GM12864 (cell line): ENCODE measurements at places on chromosomes 6 and 20.

DNA sequence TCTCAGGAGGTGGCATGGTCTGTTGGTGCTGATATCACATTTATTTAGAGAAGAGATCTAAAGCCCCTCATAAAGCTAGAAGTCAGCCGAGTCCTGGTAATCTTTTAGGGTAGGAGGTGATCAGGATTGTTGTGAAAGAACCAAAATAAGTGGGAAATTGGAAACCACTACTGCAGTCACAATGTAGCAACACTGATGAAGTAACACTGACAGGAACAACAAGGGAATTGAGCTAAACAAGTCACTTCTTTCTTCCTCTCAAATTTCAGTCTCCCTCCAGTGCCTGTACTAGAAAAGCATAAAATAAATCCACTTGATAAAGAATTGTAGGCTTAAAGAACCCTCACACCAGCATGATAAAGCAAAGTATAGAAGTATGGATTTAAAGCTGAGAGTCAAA is 1509.0 kb downstream of the GRIK2 start:
- no peak for DNase-seq

DNA sequence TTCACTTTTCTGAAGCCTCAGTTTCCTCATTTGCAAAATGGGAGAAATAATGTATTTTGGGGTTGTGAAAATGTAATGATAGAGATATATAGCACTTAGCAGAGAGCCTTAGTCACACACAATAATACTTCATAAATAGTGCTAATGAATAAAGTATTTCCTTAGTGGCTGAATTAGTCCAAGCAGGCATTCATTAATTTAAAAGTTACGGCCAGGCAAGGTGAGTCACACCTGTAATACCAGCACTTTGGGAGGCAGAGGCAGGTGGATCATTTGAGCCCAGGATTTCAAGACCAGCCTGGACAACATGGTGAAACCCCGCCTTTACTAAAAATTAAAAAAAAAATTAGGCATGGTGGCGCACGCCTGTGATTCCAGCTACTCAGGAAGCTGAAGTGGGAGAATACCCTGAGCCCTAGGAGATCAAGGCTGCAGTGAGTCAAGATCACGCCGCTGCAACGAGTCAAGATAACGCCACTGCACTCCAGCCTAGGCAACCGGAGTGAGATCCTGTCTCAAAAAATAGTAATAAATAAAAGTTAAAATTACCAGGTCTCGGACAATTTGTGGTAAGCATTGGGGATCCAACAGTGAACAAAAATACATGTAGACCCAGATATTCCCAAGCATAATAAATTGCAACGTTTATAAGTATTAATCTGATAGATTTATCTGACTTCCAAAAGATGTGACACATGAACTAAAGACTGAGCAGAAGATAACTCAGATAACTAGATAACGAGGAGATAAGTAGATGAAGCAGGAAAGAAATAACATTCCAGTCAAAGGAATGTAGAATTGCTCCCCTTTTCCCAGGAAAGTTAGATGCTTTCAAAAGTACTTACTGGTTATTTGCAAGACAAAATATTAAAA is 2.1 kb upstream of the IBTK start:
- no peak for DNase-seq

DNA sequence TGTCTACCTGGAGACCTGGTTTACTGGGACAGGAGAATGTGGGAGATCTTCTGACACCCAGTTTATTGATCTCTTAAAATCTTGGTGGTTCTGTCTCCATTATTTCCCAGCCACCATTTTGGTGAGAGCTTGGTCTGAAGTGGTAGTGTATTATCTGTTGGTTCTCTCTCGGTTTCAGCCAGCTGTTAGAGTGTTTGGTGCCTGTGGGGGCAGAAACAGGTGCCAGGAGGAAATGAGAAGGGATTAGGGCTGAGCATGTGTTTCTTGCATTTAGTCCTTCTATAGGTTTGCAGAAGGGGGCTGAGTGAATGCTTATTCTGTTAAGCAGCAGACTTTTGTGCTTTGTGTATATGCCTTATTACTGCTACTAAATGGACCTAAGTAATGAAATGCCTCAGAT is 9.6 kb downstream of the JARID2 start:
- peak; percentile 71 for DNase-seq

DNA sequence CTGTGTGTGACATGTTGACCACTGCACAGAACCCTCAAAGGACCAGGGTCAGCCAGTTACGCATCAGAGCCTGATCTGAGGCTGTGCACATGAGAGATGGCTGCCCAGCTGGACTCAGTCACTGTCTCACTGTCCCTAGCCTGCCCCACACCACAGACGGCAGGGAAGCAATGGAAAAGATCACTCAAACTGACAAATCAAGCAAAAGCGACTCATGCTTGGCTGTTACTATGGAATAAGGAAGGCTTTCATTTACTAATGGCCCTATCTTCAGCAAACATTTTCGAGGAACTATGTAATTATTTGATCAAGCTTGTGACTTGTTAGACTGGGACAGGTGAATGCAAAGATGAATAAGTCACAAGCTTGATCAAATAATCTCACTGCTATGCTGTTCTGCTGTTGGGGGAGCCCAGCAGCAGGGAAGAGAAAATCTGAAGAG is 137.0 kb downstream of the SLC23A2 start:
- no peak for DNase-seq

DNA sequence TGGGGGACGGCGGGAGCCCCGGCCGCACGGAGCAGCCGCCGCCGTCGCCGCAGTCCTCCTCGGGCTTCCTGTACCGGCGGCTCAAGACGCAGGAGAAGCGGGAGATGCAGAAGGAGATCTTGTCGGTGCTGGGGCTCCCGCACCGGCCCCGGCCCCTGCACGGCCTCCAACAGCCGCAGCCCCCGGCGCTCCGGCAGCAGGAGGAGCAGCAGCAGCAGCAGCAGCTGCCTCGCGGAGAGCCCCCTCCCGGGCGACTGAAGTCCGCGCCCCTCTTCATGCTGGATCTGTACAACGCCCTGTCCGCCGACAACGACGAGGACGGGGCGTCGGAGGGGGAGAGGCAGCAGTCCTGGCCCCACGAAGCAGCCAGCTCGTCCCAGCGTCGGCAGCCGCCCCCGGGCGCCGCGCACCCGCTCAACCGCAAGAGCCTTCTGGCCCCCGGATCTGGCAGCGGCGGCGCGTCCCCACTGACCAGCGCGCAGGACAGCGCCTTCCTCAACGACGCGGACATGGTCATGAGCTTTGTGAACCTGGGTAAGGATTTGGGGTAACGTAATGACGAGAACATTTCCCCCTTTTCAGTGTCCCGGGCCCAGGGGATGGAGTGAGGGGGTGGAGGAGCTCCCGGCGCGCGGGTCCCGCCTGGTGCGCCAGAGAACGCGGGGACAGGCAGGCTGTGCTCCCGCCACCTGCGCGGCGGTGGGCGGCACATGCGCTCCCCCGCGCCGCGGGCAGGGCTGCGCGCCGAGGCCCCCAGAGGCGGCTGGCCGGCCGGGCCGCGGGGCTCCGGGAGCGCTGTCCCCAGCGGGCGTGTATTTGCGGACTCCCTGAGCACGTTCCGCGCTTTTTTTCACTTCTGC is 1.4 kb downstream of the BMP6 start:
- no peak for DNase-seq

GRCh38 chr20:64041040-64041780 is 5.2 kb downstream of the C20orf204 start:
- DNase-seq = no peak

DNA sequence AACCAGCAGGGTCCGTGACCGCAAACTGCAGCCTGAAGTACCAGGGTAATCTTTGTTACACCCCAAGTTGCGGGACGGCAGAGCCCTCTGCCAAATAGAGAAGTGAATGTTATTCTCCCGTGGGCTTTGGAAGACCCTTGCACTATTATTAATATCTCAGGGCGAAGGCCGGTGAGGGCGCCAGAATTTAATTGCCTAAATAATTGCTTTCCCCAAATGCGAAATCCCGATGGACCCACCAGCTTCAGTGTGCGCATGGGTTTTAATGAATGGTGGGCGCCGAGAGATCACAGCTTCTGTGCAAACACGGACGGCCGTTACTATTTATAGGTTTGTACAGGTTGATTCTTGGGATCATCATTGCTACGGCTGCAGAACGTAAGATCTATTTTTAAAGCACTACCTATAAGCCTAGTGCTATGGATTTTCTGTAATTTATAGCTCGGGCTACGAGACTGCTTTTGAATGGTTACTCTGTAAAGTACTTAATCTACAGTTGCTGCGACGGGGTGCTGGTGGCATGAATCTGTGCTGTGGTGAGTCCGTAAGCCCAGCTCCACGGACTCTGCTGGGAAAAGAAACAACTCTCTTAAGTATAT is 15.2 kb upstream of the PHACTR3 start:
- DNase-seq = no peak

DNA sequence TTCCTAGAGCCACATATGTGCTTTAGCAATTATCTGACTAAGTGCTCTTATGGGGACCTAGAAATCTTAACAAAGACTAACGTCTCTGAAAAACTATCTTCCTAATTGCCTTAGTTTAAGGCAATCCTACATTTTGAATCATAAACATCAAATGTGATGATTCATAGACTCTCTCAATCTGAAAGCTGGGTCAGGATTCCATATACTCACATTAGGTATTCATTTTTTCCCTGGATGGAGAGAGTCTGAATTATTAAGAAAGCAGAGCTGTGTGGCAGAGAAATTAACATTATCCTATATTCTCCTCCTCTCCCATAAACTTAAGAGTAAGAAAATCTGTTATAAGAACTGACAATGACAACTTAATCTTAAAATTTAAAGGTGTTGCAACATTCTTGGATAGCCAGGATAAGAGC is 1.6 kb upstream of the PRL start:
- no peak for DNase-seq

- DNase-seq = peak; percentile 8
Measured at GRCh38 chr6:150528648-150529285, 70.9 kb upstream of the PLEKHG1 start.

DNA sequence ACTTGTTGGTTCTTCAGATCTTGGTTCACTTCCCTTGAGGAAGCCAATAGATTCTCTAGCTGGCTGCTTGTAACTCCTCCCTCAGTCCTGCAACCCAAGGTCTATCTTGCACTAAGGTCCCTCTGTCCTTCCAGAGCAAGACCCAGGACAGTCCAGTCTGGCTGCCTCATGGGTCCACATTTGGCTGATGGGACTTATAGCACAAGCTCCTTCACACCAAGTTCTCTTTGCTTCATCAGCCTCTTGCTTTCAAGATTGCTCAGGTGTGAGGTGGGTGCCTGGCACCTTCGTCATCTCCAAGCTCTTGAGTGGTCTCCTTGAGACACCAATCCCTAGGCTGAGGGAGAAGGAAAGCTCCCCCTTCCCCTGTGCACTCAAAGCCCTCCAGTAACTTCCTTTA is 28.3 kb downstream of the NSFL1C start:
- DNase-seq = no peak

- DNase-seq = no peak
Measured at GRCh38 chr20:24339210-24339641, 130.2 kb upstream of the SYNDIG1 start.

- no peak for DNase-seq
Measured at GRCh38 chr6:6466967-6467761, 121.4 kb upstream of the LY86 start.

GRCh38 chr6:74128536-74128935 is 432.5 kb downstream of the CD109 start:
- no peak for DNase-seq

- no peak for DNase-seq
Measured at GRCh38 chr20:62900692-62901584, 25.4 kb downstream of the DIDO1 start.

DNA sequence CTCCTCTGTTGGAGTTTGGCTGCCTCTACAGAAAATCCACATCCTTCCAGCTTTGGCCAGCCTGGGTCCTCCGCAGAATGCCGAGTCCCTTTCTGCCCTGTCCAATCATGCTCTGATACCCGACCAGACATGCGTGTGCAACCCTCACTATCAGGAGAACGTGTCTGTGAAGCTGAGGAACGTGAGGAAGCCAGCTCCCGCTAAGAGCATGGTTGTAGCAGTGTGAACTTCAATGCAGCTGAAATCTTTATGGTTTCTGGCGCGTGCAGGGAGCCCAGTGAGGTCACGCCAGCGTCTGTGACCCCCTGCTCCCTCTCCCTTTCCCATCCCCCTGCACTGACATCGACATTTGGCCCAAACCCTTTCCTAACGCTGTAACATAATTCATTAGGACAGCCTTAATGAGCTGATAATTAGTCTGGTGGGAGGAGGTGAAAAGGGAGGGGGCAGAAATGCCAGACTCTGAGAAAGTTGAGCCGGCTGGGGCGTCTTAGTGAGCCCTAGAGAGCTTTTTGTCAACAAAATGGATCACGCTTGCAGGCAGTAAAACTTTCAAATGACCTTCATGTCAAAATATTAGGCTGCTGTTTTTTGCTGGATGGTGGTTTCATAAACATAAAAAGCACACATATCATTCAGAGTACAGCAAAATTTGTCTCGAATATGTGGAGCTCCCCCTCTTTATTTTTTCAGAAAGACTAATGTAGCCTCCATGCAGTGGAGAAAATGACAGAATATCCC is 423.3 kb downstream of the QKI start:
- DNase-seq = no peak

DNA sequence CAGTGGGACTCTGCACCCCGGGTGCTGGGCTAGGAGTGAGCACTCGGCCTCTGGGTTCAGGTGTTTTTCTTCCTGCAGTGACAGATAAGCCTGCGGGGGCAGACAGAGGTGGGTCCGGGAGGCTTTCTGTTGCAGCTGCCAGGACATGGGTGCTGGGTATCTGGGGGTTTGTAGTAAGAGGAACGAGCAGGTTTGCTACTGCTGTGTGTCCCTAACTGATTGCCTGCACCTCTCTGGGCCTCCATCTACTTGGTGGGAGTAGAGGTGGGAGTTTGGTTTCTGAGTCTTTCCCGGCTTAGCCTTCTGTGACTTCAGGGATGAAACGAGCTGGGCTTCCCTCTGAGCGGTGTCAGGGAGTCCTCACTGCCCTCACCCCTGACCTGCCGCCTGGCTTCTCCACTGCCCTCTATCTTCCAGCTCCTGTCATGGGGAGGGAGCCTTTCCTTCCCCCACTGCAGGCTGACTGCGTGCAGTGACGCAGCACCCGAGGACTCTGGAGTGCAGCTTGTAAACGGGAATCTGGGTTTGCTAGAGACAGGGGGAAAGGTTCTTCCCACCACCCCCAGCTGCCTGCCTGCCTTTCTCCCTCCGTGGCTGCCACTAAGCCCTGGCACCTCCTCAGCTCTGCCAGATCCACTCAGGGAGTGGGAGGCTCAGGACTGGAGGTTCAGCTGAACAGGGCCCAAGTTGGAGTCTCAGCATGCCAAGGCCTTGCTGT is 6.7 kb downstream of the DLGAP4 start:
- no peak for DNase-seq

- DNase-seq = no peak
Measured at GRCh38 chr6:159105716-159106115, 60.9 kb upstream of the TAGAP start.

DNA sequence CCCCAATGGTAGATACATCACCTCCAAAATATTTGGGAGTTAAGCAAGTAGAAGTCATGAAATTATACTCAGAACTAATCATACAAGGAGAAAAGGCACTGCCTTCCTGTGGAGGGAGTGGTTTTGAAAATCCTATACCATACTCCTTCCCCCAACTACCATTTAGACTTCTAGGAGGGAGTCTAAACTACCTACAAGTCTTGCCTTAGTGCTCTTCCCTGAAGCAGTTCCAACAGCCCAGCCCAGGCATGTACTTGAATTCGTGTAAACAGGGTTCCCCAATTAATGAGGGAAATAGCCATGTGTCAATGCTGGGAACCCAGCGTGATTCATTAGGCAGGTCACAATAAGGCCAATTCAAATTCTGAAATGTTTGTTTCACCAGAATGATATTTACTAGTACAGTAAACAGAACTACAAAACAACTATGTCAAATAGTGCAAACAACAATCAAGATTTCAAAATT is 39.1 kb upstream of the SGK1 start:
- DNase-seq = no peak

GRCh38 chr6:143733510-143733909 is 55.7 kb downstream of the PHACTR2 start:
- no peak for DNase-seq
